Stomach (tissue), 19 donors: ENCODE measurements at places on chromosomes 1 and 21. TPM values are rescaled to one million over a fixed set of nuclear protein-coding genes. Genes with fewer than 3 reads are reported as not detected.
A peak's percentile ranks its signal among the peaks of the same experiment; 100 is the strongest.

GRCh38 chr1:58038574-58038973 lies 508.0 kb downstream of the OMA1 start:
- H3K27me3 ChIP-seq: no peaks in the 10 kb centered on the region
- no peaks in the 10 kb centered on the region for H3K36me3 ChIP-seq

GRCh38 chr1:43522431-43522775 lies 8.3 kb upstream of the PTPRF start:
- H3K27me3 ChIP-seq: peaks cover 14% of the 10 kb centered on the region
- no peaks in the 10 kb centered on the region for H3K4me1 ChIP-seq
- H3K4me3 ChIP-seq: no peak overlapping the region
- no peak for DNase-seq
- no peaks in the 10 kb centered on the region for H3K36me3 ChIP-seq

- no peak overlapping the region for H3K27ac ChIP-seq
- no peak overlapping the region for H3K4me3 ChIP-seq
- H3K4me1 ChIP-seq: no peaks in the 10 kb centered on the region
- no peak for DNase-seq
- H3K36me3 ChIP-seq: no peaks in the 10 kb centered on the region
Observed at GRCh38 chr1:77475641-77476040, 193.8 kb downstream of the AK5 start.

- H3K36me3 ChIP-seq: no peaks in the 10 kb centered on the region
- H3K4me1 ChIP-seq: peaks cover 12% of the 10 kb centered on the region
- no peak overlapping the region for H3K4me3 ChIP-seq
- DNase-seq: no peak
Observed at GRCh38 chr1:33232716-33233115, 23.6 kb upstream of the ZNF362 start.

- H3K27me3 ChIP-seq: no peaks in the 10 kb centered on the region
- no peak overlapping the region for H3K4me3 ChIP-seq
- no peak overlapping the region for H3K27ac ChIP-seq
- DNase-seq: no peak
Observed at GRCh38 chr1:170967042-170967910, 31.9 kb downstream of the MROH9 start.

DNA sequence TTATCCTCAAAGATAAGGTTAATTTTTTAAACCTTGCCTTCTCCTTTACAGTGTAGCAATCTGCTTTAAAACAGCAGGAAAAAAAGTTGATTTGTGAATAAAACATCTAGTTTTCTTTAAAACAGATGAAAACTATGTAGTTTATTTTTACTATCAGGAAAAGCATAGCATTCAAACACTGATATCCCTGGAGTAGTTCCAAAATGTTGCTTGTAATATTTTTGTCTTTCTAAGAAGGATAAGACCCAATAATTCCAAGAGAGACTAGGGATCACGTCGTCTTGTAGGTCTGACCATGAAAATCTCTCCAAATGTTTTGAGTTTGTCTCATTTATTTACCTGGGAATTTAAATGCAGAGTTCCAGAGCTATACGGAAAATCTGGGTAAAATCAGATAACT lies 204.0 kb downstream of the NTNG1 start:
- DNase-seq: no peak
- H3K27me3 ChIP-seq: no peaks in the 10 kb centered on the region
- no peaks in the 10 kb centered on the region for H3K4me1 ChIP-seq
- no peak overlapping the region for H3K27ac ChIP-seq

DNA sequence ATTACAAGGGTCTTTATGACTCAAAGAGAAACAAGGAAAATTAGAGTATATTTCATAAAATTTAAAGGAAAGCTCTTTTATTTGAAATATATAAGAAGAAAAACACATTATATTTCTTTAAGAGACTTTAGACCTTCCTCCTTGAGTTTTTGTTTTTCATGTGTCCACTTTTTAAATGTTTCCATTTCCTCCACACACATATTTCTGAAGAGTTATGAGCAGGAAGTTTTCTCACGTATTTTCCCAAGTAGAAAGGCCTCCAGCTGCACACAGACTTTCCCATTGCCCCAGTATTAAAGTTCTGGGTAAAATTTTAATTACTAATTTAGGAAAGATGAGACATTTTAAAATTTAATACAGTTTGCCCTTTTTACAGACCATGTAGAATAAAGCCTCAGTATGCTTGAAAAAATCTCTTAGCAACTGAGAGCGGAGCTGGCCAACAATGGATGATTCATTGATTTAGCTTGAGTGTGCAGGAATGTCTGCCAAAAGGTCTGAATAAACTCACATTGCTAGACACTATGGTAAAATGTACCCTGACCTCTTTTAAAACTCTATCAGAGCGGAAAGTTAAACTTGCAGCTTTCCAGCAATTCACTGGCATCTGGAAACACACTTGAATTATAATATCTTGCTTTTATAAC lies 57.9 kb downstream of the DDAH1 start:
- H3K27ac ChIP-seq: peak overlapping the region; percentile 53
- peak; percentile 92 for DNase-seq
- H3K4me3 ChIP-seq: no peak overlapping the region
- peaks cover 63% of the 10 kb centered on the region for H3K4me1 ChIP-seq
- no peaks in the 10 kb centered on the region for H3K36me3 ChIP-seq

- H3K36me3 ChIP-seq: no peaks in the 10 kb centered on the region
- no peak overlapping the region for H3K4me3 ChIP-seq
- no peaks in the 10 kb centered on the region for H3K27me3 ChIP-seq
- DNase-seq: no peak
- H3K4me1 ChIP-seq: no peaks in the 10 kb centered on the region
Observed at GRCh38 chr1:43056981-43057391, 98.3 kb upstream of the SLC2A1 start.

Gene BLACAT1
- total RNA-seq: not detected

Gene TCEA3
- 91.1 TPM for total RNA-seq

Gene ATP13A2
- 42.6 TPM for total RNA-seq

Gene ANXA9
- total RNA-seq: not detected

Gene SH2D1B
- not detected for total RNA-seq
